Psoas muscle (tissue), 8 donors: ENCODE measurements at places on chromosomes 1 and 21. TPM values are rescaled to one million over a fixed set of nuclear protein-coding genes. Genes with fewer than 3 reads are reported as not detected.

GRCh38 chr1:155978973-155979429 is 654 bp upstream of the ARHGEF2 start:
- DNase-seq, result no peak
- H3K36me3 ChIP-seq, result no peaks in the 10 kb centered on the region
- H3K4me1 ChIP-seq, result peaks cover 64% of the 10 kb centered on the region
- peak overlapping the region; percentile 89 for H3K27ac ChIP-seq
- H3K4me3 ChIP-seq, result peak overlapping the region; percentile 88

DNA sequence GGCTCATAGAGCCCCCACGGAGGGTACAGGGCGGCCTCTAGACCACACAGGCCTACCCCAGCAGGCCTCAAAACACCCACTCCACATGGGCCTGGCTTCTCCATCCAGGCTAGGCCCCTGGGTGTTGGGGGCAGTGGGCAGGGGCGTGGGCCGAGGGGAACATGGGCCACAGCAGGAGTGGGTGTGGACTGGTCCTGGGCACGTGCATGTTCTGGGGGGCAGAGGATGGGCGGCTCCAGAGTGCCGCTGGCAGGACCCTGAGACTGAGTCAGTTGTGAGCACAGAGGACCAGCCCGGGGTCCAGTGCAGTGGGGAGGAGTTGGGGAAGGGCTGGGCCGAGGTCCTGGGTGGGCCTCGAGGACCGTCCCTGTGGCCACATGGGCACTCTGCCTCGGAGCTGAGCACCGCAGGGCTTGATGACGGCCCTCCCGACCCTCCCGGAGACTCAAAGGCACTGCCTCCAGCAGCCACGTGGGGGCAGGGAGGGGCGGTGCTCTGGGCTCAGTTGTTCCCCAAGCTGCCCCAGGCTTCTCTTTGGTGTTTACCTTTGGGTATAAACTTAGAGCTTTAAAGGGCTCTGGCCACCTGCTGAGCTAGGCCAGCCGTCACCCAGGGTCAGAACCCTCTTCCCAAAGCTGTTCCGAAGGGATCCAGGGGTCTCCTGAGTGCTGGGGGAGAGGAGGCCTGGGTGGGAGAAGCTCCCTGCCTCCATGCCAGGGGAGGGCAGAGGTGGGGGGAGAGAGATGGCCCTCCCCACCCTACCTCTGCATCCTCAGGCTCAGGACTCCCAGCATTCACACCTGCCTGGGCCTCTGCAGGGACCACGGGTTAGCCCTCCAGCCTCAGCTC is 79.9 kb downstream of the MORN1 start:
- DNase-seq, result peak; percentile 77
- peaks cover 16% of the 10 kb centered on the region for H3K4me1 ChIP-seq

GRCh38 chr1:108824051-108824450 is 32.8 kb downstream of the AKNAD1 start:
- H3K4me1 ChIP-seq, result peaks cover 12% of the 10 kb centered on the region
- H3K36me3 ChIP-seq, result no peaks in the 10 kb centered on the region
- H3K4me3 ChIP-seq, result no peak overlapping the region
- H3K27ac ChIP-seq, result no peak overlapping the region

DNA sequence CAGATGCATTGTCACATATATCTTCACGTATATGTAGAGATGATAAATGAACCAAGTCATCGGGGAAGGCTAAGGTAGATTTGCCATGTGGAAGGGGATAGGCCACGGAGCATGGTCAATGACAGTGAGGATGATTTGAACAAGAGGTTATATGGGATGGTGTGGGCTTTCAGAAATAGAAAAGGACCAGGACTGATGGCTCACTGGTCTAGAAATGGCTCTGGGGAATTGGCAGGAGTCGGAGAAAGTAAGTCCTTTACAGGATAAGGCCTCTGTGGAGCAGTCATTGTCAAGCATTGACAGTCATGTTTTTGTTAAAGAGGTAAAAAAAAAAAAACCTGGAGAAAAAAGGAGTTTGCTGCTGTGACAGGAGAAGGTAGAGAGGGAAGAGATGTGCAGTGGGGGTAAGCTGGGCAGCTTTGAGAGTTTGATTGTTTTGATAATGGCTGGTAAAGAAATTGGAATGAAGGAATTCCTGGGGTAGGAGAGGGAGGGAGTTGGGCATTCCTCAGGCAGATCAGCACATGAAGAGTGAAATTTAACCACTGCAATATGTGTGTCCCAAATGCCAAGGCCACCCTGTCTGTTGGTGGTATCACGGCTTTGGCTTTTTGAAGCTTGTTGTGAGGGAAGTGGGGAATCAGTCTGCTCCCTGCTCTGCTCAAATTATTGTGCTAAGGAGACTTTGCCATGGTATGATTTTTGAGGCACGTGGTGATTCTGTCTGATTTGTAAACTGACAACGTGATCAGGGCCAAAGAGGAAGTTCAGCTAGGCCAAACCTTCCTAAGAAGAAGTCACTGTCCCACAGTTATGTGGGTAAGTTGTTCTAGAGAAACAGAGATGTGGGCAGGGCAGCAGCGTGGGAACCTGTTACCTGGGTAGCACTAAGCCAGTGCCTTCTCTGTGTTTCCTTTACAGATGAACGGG is 26.0 kb downstream of the MACF1 start:
- no peaks in the 10 kb centered on the region for H3K27me3 ChIP-seq
- H3K36me3 ChIP-seq, result peaks cover 24% of the 10 kb centered on the region
- H3K27ac ChIP-seq, result peak overlapping the region; percentile 53
- H3K4me3 ChIP-seq, result no peak overlapping the region
- no peak for DNase-seq

The ZBTB21 gene
- total RNA-seq, result 4.5 TPM

The C8B gene
- not detected for total RNA-seq

- H3K36me3 ChIP-seq, result no peaks in the 10 kb centered on the region
- no peaks in the 10 kb centered on the region for H3K4me1 ChIP-seq
- no peak overlapping the region for H3K27ac ChIP-seq
Observed at GRCh38 chr1:173448945-173449344, 28.2 kb upstream of the PRDX6 start.

The PTGER3 gene
- total RNA-seq, result 0.79 TPM

- no peaks in the 10 kb centered on the region for H3K36me3 ChIP-seq
- H3K4me1 ChIP-seq, result peaks cover 16% of the 10 kb centered on the region
- no peak overlapping the region for H3K27ac ChIP-seq
- no peaks in the 10 kb centered on the region for H3K27me3 ChIP-seq
- no peak overlapping the region for H3K4me3 ChIP-seq
Observed at GRCh38 chr1:232570007-232570406, 59.9 kb downstream of the SIPA1L2 start.

- H3K36me3 ChIP-seq, result no peaks in the 10 kb centered on the region
- H3K4me3 ChIP-seq, result peak overlapping the region; percentile 81
- peak; percentile 61 for DNase-seq
- peaks cover 21% of the 10 kb centered on the region for H3K4me1 ChIP-seq
- no peaks in the 10 kb centered on the region for H3K27me3 ChIP-seq
Observed at GRCh38 chr1:95233319-95233736, 682 bp upstream of the RWDD3 start.

The SLC16A4 gene
- total RNA-seq, result 0.86 TPM

GRCh38 chr1:4928186-4928585 is 273.8 kb downstream of the AJAP1 start:
- H3K27ac ChIP-seq, result no peak overlapping the region
- DNase-seq, result no peak
- no peaks in the 10 kb centered on the region for H3K36me3 ChIP-seq
- H3K4me3 ChIP-seq, result no peak overlapping the region
- H3K27me3 ChIP-seq, result no peaks in the 10 kb centered on the region
- H3K4me1 ChIP-seq, result no peaks in the 10 kb centered on the region

The CALML6 gene
- total RNA-seq, result 25.6 TPM

The ACTN2 gene
- 3,119 TPM for total RNA-seq

The ZNF678 gene
- total RNA-seq, result 3.0 TPM

DNA sequence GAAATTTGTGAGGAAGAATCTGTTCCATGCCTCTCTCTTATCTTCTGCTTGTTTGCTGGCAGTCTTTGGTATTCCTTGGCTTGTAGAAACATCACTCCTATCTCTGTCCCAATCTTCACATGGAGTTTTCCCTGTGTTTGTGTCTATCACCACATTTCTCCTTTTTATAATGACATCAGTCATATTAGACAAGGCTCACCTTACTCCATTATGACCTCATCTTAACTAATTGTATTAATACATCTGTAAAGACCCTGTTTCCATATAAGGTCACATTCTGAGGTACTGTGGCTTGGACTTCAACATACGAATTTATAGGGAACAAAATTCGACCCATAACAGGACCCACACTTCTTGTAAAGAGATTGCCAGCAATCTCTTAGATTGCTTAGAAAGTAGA is 72.3 kb upstream of the POGK start:
- H3K4me3 ChIP-seq, result no peak overlapping the region
- no peak for DNase-seq
- H3K4me1 ChIP-seq, result no peaks in the 10 kb centered on the region
- no peaks in the 10 kb centered on the region for H3K36me3 ChIP-seq
